D341Med (cell line): ENCODE measurements at places on chromosomes 6 and 20.

DNA sequence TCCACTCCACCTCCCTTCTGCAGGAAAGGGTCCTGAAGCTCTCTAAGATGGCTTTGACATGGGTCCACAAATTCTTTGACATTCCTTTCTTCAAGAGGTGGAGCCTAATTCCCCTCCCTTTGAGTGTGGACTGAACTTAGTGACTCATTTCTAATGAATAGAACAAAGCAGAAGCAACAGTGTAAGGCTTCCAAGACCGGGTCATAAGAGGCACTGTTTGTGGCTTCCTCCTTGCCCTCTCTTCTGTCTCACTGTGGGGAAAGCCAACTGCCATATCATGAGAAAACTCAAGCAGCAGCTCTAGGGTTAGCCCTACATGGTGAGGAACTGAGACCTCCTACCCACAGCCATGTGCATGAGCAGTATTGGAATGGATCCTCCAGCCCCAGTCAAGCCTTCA, 5.9 kb upstream of the CDK5RAP1 start:
- DNase-seq = no peak

GRCh38 chr6:170190046-170190445, 100.8 kb downstream of the DLL1 start:
- DNase-seq = peak; percentile 5

- DNase-seq = no peak
Measured at GRCh38 chr6:137389150-137389704, 105.0 kb downstream of the OLIG3 start.

DNA sequence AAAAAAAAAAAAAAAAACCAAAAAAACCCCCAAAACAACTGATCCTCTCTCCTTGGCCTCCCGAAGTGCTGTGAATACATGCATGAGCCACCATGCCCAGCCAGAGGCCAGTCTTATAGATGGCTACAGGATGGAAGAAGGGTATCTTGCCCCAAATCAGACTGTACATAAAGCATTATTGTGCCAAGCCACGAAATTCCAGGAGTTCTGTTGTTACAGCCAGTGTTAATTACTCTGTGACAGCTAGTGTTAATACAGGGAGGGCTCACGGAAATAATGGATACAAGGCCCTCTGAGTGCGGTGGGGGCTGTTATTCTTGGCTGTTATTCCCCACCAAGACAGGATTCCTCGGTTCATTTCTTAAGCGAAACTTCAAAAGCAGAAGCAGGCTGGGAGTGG, 1.4 kb upstream of the CLPSL2 start:
- no peak for DNase-seq
